ENCODE measurements at places on chromosomes 3 and 15. TPM values are rescaled to one million over a fixed set of nuclear protein-coding genes. Genes with fewer than 3 reads are reported as not detected.

Gene CDHR4
- total RNA-seq, result not detected

Gene FOXL2
- total RNA-seq, result not detected

Gene TTLL13
- not detected for total RNA-seq

Gene PRR23E
- not detected for total RNA-seq

Gene USP13
- total RNA-seq, result 16.1 TPM

Gene PLA2G4D
- not detected for total RNA-seq

Gene APBA2
- 42.1 TPM for total RNA-seq

Gene MFAP1
- 31.5 TPM for total RNA-seq

Gene DUOX1
- not detected for total RNA-seq

Gene GAP43
- total RNA-seq, result 0.89 TPM

Gene SOX14
- total RNA-seq, result not detected

Gene TERB2
- not detected for total RNA-seq

Gene CEP19
- total RNA-seq, result 2.5 TPM

Gene UNC13C
- not detected for total RNA-seq

Gene C3orf20
- total RNA-seq, result not detected

Gene ZPLD1
- 0.42 TPM for total RNA-seq

Gene TMEM266
- not detected for total RNA-seq

Gene TRH
- not detected for total RNA-seq

Gene DLL4
- 0.14 TPM for total RNA-seq

Gene SLC15A2
- 0.59 TPM for total RNA-seq

Gene FAM107A
- not detected for total RNA-seq

Gene CLDN11
- 175 TPM for total RNA-seq

Gene DOCK3
- total RNA-seq, result under 0.01 TPM

Gene DMXL2
- total RNA-seq, result 35.8 TPM

Gene ATP13A4
- 0.89 TPM for total RNA-seq

Gene COL8A1
- total RNA-seq, result 197 TPM

Gene SPATA16
- not detected for total RNA-seq

Gene GOLGA8H
- not detected for total RNA-seq

Gene ACTRT3
- 3.4 TPM for total RNA-seq

Gene COL7A1
- 55.2 TPM for total RNA-seq

Gene GASK1A
- total RNA-seq, result 1.5 TPM

Gene MAGEL2
- total RNA-seq, result 2.1 TPM

Gene TRPM1
- not detected for total RNA-seq

Gene BCL2A1
- 2.1 TPM for total RNA-seq

Gene PP2D1
- not detected for total RNA-seq

Gene ZNF662
- 1.1 TPM for total RNA-seq

Gene NPAP1
- total RNA-seq, result not detected

Gene GOLGA8S
- total RNA-seq, result not detected

Gene TERC
- 21.7 TPM for total RNA-seq

Gene ACP3
- total RNA-seq, result 0.05 TPM

Gene CMTM7
- 7.2 TPM for total RNA-seq

Gene TM6SF1
- 2.5 TPM for total RNA-seq

Gene NPTN
- 197 TPM for total RNA-seq

Gene PTX3
- 687 TPM for total RNA-seq

Gene C3orf22
- total RNA-seq, result not detected

Gene ANKRD34C
- total RNA-seq, result not detected

Gene MST1R
- total RNA-seq, result 0.30 TPM

Gene LRIG1
- 126 TPM for total RNA-seq

Gene SYNPR
- total RNA-seq, result not detected

Gene LMCD1
- total RNA-seq, result 175 TPM

Gene TTC21A
- 3.5 TPM for total RNA-seq

Gene WDR49
- 0.09 TPM for total RNA-seq

Gene COL6A5
- under 0.01 TPM for total RNA-seq

Gene SNUPN
- total RNA-seq, result 28.1 TPM

Gene SAXO2
- total RNA-seq, result 1.2 TPM

Data from smooth muscle cell of the umbilical artery (primary cell).